ENCODE measurements at places on chromosomes 5 and 9.

DNA sequence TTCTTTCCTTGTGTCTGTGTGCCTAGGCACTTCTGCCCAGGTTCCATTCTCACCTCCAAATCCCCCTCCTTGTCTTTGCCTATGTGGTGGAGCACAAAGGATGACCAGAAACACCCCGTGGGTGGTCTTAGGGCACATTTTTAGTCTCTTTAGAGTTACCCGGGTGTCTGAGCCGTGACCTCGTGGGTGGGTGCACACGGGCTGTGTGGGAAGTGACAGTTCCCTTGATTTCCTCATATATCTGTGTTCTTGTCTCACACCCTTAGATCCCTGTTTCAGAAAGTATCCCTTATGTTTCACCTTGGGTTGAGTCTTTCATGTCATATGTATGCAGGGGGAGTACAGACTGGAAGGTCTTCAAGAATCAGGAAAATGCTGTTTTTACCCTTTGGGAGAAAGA is 13.4 kb upstream of the SMIM32 start:
- no peak for DNase-seq

DNA sequence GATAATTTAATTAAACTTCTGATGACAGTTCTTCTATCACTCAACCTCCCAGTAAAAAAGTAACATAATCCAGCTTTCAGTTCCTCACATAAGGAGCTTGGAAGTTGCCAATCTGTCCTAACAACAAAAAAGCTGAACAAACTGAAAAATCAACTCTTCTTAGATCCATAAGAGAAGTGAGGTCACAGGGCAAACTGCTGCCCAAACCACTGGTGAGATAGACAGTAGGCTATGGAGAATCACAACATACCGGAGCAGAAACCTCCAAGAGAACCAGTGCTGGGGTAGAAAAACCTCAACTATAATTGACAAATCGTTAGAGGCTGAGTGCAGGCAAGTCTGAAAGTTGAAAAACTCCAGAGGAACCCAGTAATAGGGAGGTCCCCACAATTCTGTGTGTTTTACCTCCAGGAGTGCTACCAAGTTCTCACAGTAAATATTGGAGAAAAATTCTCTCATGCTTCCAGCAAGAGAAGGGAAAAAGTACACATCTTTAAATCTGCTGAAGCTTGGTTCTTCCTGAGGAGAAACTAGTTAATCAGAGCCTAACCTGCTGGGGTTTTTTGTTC is 300.0 kb downstream of the PDE4D start:
- DNase-seq: no peak

DNA sequence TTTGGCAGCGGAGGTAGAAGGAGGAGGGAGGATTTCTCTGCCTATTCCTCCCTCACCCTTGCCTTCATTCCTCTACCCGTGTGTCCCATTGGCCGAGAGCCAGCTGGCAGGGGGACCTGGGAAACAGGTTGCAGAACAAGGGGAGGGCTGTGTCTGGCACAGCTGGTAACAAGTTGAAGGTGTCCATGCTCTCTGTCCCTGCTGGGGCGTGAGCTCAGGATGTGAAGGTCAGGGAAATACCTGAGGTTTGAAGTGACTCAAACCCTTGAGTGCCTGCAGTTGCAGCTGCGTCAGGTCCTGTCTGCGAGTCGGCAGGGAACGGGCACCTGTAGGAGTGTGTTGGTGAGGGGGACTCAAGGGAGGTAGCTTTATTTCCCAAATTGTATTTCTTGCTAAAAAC is 16.2 kb downstream of the MIGA2 start:
- no peak for DNase-seq

- DNase-seq: peak; percentile 76
These were observed at the start of gene JAKMIP2 for GRCh38 chr5:147782110-147783028. Gene JAKMIP2 (minus strand): TSS chr5:147782728. CDS start chr5:147671806, 110,922 bp downstream.

GRCh38 chr5:135012033-135012588 is 21.9 kb downstream of the PITX1 start:
- DNase-seq: no peak

DNA sequence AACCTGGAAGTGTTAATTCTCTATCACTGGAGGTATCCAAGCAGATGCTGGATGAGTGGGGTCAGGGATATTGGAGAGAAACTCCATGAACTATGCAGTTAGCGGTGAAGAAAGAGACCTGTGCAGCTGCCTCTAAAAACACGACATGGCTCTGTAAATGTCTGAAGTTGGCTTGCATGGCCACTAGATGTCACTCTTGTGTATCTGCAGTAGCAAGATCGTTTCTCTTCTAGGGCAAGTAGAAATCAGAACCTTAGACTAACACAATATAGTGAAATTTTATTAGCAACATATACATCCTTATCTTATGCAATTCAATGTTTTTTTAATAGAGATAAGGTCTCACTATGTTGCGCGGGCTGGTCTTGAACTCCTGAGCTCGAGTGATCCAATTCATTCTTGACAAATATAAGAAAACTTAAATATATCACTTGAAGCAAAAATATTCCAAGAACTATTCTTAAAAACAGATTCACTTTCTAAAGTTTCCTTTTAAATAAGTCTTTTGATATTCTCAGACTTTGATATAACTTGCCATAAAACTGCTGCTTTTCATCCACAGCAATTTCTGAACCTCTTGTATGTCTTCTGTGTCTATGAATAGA is 2.9 kb downstream of the OR2S2 start:
- no peak for DNase-seq

- no peak for DNase-seq
These were observed 483.4 kb upstream of the NUDT12 start for GRCh38 chr5:104045987-104046386.

- DNase-seq: no peak
These were observed 20.0 kb downstream of the PTPN3 start for GRCh38 chr9:109478051-109478563.

DNA sequence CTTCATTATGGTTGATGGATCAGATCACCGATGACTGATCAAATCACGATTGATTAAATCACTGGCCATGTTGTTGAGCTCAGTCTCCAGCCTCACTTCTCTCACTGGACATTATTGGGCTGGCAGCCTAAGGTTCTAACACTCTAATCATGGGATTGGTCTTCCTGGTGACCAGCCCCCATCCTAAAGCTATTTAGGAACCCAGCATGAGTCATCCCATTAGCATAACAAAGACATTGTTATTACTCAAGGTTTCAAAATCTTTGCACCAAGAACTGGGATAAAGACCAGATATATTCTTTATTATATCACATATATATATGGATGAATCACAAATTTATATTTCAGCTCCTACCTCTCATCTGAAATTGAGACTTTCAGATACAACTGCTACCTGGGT is 272.1 kb upstream of the IL12B start:
- no peak for DNase-seq

DNA sequence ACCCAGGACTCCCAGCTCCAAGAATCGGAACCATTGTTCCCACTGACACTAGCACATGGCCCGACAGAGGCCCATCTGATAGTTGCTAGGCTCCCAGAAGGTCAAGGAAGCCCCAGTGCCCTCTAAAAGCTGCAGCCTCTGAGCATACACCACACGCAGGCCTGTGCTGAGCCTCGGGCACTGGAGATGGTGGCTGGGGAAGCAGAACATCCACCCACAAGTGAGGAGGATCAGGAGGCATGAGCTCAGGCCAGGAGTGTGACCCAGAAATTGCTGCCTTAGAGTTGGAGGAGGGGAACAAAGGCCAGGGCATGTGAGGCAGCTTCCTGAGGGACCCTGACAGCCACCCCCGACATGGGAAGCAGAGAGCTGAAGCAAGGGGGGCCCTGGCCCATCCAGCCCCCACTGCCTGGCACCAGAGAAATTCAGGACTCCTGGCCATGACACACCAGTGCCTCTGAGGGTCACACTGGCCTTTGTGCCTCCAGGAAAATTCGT is 21.4 kb downstream of the IPPK start:
- DNase-seq: no peak

DNA sequence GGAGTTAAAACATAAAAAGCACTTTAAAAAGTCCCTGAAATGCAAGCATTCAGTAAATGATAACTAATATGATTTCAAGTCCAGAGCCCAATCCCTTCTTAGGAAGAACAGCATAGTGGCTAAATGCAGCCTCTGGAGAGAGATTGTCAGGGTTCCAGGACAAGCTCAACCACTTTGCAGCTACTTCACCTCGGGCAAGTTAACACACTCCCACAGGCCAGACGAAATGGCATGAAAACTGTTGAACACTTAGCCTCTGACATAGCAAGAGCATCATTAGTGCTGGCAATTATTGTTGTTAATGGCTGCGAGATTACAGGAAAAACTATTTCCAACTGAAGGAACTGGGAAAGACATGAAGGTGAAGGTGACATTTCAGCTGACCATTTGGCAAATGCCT is 205.8 kb downstream of the GRIA1 start:
- no peak for DNase-seq

GRCh38 chr9:27382308-27382707 is 85.4 kb upstream of the EQTN start:
- DNase-seq: no peak

- peak; percentile 81 for DNase-seq
These were observed 99.4 kb downstream of the C5orf15 start for GRCh38 chr5:133868946-133869518.

- no peak for DNase-seq
These were observed 189.5 kb downstream of the ADAMTS6 start for GRCh38 chr5:65292196-65292595.

DNA sequence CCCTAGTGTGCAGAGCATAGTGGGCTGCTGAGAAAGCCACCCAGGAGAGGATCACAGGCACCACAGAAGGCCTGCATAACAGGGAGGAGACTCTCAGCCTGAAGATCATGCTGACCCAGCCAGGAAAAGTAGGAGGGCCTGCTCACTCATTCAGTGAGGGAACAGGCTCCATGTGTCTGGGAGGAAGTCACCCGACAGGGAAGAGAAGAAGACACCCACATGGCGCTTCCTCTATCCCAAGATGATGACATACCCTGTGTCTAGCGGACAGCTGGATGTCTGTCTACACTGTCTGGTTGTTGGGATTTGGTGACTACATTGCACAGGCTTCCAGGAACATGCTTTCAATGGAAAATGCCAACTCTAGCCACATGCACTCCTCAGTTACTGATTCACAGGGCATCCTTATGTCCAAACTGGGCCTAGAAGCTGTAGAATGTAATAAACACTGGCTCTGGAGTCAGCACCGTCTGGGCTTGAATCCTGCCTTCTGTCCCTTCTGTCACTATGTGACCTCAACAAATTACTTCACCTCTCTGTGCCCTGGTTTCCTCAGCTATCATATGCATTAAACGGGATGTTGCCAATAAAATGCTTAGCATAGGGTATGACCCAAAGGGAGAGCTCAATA is 47.6 kb downstream of the KLHL3 start:
- no peak for DNase-seq

- no peak for DNase-seq
These were observed 182.3 kb downstream of the ELAVL2 start for GRCh38 chr9:23643656-23644258.

GRCh38 chr5:129724647-129725046 is 23.2 kb upstream of the MINAR2 start:
- no peak for DNase-seq

- DNase-seq: no peak
These were observed 32.6 kb downstream of the HEXB start for GRCh38 chr5:74717596-74717995.

GRCh38 chr5:10503321-10503720 is 60.5 kb upstream of the ANKRD33B start:
- no peak for DNase-seq

DNA sequence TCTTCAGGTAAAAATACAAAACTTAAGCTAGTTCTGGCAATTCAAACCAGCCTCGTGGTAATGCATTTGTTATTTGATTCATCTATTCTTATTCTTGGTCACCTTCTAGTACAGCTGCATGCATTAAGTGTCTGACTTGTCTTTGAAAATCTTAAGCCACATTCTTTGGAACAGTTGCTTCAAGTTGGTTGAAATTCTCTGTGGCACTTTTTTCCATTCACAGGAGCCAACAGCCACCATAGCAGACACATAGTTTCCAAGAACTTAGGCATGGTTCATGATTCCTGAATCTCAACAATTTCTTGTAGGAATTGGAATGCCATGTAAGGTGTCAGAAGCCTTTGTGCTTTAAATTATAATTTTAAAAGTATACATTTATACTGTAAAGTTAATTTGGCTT is 47.4 kb upstream of the MEF2C start:
- DNase-seq: no peak

GRCh38 chr9:135763716-135764446 is 61.9 kb downstream of the KCNT1 start:
- no peak for DNase-seq

- no peak for DNase-seq
These were observed at the start of gene SLC6A19 for GRCh38 chr5:1201327-1202025. Gene SLC6A19 (plus strand): TSS chr5:1201595. CDS start chr5:1201651, 56 bp downstream.

DNA sequence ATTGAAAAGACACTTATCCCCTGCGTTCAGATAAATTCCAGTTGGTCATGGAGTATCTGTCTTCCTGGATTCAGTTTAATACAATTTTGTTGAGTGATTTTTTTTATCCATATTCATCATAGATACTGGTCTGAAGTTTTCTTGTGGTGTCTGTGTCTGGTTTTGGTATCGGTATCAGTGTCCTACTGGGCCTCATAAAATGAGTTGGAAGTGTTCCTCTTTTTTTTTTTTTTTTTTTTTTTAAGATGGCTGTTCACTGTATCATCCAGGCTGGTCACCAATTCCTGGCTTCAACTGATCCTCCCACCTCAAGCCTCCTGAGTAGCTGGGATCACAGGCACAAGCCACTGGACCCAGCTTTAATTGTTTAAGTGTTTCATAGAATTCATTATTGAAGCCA is 2.9 kb upstream of the CAMSAP1 start:
- no peak for DNase-seq

- DNase-seq: no peak
These were observed 385.5 kb upstream of the MEF2C start for GRCh38 chr5:89268460-89268859.

DNA sequence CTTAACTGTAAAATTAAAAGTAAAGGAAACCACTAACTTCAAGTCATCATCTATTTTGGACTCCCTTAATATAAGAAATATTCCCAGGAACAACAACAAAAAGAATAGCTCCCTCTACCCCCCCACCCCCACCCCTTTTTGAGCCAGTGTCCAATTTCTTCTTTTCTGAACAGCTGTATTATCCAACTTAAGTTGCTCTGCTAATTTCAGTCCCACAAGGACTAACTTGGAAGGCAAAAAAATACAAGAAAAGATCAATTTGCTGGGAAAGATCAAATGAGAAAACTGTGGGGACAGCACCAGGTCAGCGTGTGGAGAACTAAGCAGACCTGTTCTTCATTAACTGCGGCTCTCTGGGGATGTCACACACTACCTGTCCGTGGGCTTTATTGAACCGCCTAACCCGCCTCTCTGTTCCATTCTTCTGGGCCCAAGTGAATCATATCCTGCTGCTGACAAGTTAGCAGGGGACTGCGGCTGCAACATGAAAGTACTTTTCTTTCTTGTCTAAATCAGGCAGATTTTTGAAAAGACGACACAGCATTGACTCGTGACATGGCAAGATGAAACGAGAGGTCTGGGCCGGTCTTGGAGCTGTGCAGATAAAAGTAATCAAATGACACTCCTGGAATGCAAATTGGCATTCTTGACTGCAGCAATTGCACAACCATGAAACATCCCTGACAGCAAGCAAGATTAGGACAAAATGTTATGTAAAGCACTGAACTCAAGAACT is 2.7 kb downstream of the BNC2 start:
- no peak for DNase-seq

- DNase-seq: no peak
These were observed 88.1 kb downstream of the PAX5 start for GRCh38 chr9:36945999-36946398.

GRCh38 chr5:122447072-122447471 is 135.0 kb downstream of the SNCAIP start:
- DNase-seq: no peak
